Heart right ventricle (tissue), 16 donors: ENCODE measurements at places on chromosomes 3 and 15. TPM values are rescaled to one million over a fixed set of nuclear protein-coding genes. Genes with fewer than 3 reads are reported as not detected.

SYNPR gene
- not detected for total RNA-seq

ACKR4 gene
- total RNA-seq = 2.6 TPM

LCTL gene
- total RNA-seq = not detected

CLDN18 gene
- not detected for total RNA-seq

KCNMB2 gene
- 5.2 TPM for total RNA-seq

GP5 gene
- 0.09 TPM for total RNA-seq

ZBTB47 gene
- total RNA-seq = 118 TPM

- no peak overlapping the region for H3K27ac ChIP-seq
- H3K4me3 ChIP-seq = no peak overlapping the region
- H3K4me1 ChIP-seq = peaks cover 21% of the 10 kb centered on the region
- no peaks in the 10 kb centered on the region for H3K36me3 ChIP-seq
- DNase-seq = no peak
Observed at GRCh38 chr3:46858456-46858855, 4.8 kb downstream of the MYL3 start.

GRCh38 chr3:56064684-56065083, 403.6 kb downstream of the ERC2 start:
- H3K36me3 ChIP-seq = no peaks in the 10 kb centered on the region
- no peaks in the 10 kb centered on the region for H3K4me1 ChIP-seq
- H3K4me3 ChIP-seq = no peak overlapping the region
- DNase-seq = no peak

- no peak for DNase-seq
- peaks cover 15% of the 10 kb centered on the region for H3K4me1 ChIP-seq
- no peak overlapping the region for H3K4me3 ChIP-seq
Observed at GRCh38 chr3:196988241-196989029, 19.8 kb upstream of the PIGZ start.
